Astrocyte of the hippocampus (primary cell): ENCODE measurements at places on chromosomes 1 and 21.

- peak; percentile 13 for DNase-seq
Observed at GRCh38 chr1:113536182-113536780, 146.0 kb downstream of the MAGI3 start.

DNA sequence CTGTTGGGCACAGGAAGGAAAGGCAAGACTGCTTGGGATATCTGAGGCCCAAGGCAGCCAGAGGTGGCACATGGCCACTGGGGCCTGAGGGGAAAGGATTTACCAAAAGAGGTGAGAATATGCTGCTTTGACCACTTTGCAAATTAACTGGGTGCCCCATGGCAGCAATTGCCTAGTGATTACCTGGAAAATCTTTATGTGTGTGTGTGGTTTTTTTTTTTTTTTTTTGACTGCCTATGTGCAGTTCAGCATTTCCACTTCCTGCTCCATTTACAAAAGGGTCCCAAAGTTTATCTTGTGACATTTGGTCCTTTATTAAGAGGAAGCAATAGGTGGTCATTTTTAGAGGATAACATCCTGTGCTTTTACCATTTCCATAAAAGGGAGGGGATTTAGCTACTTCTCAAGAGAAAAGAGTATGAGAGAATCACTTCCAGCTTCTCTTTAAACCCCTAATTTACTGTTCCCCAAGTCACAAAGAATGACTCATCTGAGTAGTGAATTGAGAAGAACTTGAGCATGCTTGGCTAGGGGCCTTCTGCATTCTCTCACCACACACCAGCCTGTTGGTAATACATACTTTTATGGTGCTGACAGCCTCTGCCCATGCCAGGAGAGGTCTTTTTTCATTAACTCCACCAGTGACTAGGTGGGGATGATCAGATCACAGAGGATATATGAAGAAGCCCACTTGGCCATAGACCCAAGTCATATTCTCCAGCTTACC, 52.1 kb downstream of the SYDE2 start:
- peak; percentile 41 for DNase-seq

GRCh38 chr1:112172294-112172882, 182.9 kb upstream of the KCND3 start:
- DNase-seq, result peak; percentile 77

DNA sequence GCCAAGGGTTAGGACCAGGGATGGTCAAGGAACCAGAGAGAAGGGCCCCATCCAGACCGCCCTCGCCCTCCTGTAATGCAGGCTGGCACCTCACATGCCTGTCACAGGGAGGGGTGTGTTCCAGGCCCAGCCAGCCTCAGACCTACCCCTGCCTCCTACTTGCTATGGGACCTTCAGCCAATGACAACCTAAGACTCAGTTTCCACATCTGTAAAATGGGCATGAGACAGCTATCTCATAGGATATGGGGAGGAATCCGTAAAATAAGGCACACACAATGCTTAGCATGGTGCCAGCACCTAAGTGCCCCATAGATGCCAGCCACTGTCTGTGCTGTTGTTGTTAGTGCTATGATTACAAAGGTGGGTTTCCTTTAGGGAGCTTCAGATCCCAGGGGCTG, 7.9 kb downstream of the KIF17 start:
- DNase-seq, result no peak

DNA sequence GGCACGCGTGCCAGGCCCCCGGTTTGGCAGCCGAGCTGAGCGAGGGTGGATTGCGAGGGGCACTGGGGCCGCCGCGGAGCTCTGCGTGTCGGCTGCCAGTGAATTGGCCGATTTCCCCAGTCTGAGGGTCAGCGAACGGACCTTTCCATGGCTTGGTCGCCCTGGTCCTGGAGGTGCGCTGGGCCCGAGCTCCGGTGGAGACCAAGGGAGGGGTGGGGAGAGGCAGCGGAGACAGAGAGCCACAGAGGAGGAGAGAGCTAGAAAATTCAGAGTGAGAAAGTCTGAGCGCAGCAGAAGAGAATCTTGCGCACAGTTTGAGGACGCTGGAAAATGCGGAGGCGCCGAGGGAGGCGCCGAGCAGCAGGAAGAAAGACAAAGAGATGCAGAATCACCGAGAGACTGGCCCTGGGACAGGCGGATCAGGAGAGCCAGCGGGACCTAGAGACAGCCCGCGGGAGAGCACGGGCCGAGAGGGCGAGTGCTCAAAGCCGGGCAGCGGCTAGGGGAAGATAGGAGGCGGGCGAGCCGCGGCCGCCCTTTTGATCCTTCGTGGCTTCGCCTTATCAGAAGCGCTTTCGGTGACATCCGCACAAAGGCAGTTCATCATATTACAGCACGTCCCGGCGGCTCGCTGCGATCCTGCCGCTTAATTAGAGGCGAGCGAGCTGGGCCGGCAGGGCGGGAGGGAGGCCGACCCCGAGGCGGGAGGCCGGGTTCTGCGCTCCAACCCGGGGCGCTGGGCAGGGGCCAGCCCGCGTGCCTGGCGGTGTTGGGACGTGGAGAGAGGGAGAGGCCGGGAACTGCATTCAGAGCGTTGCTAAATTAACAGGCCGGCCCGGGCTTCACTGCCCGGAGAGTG, 12.7 kb downstream of the PAX7 start:
- DNase-seq, result peak; percentile 27
